Suppressor macrophage treated with lipopolysaccharide for 4 hours (primary cell): ENCODE measurements at places on chromosomes 3 and 15.

GRCh38 chr3:119145128-119145499, 851 bp upstream of the TEX55 start:
- DNase-seq: no peak

DNA sequence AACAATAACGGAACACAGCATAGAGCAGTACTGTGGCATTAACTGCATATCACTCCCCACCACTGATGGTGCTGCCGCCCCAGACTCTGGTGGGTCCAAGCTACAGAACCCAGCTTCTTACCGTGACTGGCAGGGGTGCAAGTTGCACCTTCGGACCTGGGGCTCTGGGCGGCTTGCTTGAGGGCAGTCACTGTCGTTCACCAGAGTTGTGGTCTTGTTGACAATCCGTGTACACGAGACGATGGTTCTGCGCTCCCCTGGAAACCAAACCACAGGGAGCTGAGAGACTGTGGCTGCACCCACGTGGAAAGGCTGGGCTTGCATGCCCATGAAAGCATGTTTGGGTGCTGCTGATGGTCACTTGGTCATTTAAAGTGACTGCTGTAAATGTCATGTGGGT, 293.0 kb downstream of the ADAMTS17 start:
- DNase-seq: no peak

- no peak for DNase-seq
Measured at GRCh38 chr3:37053337-37053736, 60.0 kb downstream of the MLH1 start.

DNA sequence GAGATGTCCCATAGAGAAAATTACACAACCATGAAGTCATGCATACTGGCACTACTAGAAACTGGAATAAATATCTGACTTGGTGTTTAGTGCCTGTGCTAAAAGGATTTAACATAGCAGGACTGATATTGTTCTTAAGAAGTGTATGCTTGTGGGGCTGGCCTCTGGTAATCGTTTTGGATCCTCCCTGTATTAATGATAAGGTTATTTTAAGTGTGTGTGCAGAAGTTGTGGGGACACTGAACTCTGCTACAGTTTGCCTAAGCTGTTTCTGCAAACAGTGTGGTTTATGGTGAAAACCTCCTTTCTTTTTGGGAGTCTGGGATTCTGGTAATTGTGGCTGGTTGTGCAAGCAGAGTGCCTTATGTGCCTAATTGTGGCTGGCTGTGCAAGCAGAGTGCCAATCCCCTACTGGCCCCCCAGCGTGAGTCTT, 120.8 kb downstream of the CLASP2 start:
- DNase-seq: no peak
